ENCODE measurements at places on chromosomes 2 and 18. TPM values are rescaled to one million over a fixed set of nuclear protein-coding genes. Genes with fewer than 3 reads are reported as not detected.

Gene TMEM37
- 3.1 TPM for total RNA-seq

Gene PTRHD1
- total RNA-seq: 55.8 TPM

Gene SPR
- total RNA-seq: 8.4 TPM

Gene MEIS1
- total RNA-seq: 72.7 TPM

Gene XIRP2
- total RNA-seq: 277 TPM

Gene CXCR1
- total RNA-seq: 0.31 TPM

Gene CRYGD
- total RNA-seq: not detected

Gene KCNG2
- total RNA-seq: not detected

Data from tongue (tissue), 3 donors.